ENCODE measurements at places on chromosomes 3 and 15.

- DNase-seq, result no peak
Measured at GRCh38 chr3:16743276-16743675, 138.1 kb upstream of the DAZL start.

DNA sequence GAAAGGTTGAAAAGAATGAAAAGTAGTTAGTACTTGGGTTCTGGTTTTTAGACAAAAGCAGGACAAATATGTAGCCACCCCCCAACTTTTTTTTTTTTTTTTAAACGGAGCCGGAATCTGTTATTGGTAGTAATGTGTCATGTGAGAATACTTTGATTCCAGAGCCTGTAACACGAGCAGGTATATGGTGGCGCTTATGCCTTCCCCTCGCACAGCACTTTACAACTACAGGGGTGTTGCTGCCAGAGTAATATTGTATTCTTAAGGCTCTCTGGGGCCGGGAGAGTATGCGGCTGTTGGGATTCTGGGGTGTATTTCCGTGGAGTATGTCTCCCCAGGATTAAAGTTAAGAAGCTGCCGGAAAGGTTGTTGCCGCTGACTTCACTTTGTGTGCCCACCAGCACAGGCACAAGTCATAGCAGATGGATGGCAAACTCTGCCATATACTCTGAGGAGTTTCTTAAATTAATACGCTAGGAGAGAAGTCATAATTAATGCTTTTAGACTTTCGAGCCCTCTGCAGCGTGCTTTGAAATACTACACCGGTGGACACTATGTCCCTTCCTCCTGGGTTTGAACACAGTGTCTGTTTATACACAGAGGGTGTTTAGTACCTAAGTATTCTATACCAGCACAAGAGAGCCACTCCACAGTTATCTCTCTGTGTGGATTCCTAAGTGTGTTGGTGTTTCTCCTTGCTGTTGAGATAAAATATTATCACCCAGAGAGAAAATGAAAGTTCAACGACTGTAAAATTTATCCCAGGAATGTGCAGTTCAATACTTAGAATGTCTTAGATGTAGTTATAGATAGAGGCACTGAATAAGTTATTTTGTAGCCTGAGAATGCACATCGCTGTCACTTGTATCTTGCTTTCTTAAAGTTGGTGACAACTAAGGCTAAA lies 1.4 kb downstream of the MBNL1 start:
- DNase-seq, result no peak

GRCh38 chr3:194470615-194471014 lies 16.2 kb downstream of the ATP13A3 start:
- DNase-seq, result no peak

DNA sequence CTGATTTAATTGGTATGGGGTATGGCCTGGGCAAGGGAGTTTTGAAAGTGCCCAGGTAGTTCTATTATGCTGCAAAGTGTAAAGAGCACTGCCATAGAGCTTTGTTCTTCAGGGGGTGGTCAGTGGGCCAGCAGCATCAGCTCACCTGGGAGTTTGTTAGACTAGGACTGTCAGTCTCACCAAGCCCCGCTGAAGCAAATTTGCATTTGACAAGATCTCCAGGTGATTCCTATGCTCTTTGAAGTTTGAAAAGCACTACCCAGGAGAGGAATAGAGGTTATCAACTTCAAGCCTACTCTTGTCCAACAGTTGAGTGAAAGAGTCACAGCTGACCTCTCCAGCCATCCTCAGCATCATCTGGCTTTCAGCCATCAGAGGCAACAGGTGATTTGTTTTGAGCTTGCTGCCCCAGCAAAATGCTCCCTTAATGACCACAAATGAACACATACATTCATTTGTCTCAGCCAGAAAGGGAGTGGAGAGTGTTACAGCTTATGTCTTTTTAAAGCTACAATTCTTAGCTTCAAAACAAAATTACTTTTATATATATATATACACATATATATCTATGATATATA lies 8.0 kb downstream of the ZSCAN2 start:
- no peak for DNase-seq

DNA sequence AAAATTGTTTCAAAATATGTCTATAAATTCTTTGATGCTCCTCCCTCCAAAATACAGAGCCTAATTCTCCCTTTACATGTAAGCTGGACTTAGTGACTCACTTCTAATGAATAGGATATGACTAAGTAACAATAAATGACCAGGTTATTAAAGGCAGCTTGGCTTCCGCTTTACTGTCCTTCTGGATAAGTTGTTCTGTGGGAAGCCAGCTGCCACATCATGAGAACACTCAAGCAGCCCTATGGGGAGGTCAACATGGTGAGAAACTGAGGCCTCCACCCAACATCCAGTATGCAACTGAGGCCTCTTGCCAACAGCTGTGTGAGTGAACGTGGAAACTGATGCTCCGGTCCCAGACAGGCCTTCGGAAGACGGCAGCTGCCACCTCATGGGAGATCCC lies 247.3 kb upstream of the CHRM5 start:
- DNase-seq, result no peak

DNA sequence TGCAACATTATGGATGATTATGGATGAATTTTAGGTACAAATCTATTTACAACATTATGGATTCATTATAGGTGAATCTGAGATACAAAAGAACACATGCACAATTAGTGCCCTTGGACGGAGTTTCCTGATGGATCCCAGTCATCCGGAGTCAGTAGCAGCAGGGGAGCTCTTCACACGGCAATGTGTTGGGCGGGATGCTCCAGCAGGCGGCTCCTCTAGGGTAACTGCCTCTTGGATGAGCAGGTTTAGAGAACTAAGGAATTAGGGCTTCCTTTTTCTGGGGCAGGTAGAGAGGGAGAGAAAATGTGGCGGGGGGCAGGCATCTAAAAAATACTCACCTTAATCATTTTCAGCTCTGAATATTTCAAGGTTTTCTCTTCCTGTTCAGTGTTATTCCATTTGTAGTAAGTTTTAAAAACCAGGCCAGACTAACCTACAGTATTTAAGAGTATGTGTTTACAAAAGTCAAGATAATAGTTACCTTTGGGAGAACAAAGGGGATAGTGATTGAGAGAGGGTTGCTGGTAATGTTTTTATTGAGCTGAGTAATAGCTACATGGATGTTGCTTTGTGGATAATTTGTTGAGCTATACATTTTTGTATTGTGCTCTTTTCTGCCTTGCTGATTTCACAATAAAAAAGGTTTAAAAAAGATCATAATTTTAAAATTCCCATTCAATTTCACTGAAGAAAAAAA lies 27.4 kb upstream of the GOLM2 start:
- DNase-seq, result no peak

DNA sequence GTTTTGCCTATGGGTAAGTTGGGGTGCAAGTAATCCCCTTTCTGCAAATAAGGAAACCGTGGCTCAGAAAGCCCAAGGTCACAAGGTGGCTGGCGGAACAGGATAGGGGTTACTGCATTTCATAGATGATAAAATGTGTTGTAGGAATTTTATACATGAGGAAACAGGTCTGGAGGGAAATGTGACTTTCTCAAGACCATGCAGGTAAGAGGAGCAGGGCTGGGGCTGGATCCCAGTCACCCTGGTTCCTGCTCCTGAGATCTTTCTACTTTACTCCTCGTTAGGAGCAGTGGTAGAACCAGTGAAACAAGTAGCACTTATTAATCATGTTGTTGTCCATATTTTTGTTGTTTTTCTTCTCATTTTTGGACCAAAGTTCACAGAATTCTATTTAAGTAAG lies 63.2 kb downstream of the SSUH2 start:
- DNase-seq, result no peak

GRCh38 chr15:82551646-82552247 lies 11.5 kb upstream of the RPS17 start:
- no peak for DNase-seq

GRCh38 chr3:184565421-184566211 lies 4.0 kb downstream of the EPHB3 start:
- DNase-seq, result peak; percentile 15

- DNase-seq, result no peak
Measured at GRCh38 chr3:192467230-192468140, 259.9 kb downstream of the FGF12 start.

DNA sequence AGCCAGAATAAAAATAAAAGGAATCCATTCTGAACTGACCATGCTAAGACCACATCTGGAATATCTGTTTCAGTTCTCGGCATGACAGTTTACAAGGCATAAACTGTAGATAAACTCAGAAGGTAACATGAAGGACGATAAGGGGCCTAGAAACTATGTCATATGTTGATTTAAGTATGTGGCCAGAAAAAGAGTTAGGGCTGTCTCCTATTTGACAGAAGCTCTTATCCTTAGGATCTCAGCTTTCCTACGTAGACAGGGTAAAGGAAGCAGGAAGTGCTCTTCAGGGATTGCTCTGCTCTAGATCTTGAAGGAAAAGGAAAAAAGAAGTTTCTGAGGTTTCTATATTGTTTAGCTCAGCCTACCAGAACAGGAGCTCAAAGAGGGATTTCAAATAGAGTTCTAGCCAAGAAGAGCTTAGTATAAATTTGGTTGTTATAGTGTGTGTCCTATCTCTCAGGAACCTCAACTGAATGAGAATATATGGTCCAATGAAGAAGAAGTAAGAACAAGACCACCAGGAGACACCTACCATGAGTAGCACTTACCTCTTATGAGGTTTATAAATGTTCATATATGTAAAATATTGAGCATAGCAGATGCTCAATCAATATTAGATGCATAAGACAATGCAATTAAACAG lies 59.2 kb downstream of the TP53BP1 start:
- DNase-seq, result no peak

DNA sequence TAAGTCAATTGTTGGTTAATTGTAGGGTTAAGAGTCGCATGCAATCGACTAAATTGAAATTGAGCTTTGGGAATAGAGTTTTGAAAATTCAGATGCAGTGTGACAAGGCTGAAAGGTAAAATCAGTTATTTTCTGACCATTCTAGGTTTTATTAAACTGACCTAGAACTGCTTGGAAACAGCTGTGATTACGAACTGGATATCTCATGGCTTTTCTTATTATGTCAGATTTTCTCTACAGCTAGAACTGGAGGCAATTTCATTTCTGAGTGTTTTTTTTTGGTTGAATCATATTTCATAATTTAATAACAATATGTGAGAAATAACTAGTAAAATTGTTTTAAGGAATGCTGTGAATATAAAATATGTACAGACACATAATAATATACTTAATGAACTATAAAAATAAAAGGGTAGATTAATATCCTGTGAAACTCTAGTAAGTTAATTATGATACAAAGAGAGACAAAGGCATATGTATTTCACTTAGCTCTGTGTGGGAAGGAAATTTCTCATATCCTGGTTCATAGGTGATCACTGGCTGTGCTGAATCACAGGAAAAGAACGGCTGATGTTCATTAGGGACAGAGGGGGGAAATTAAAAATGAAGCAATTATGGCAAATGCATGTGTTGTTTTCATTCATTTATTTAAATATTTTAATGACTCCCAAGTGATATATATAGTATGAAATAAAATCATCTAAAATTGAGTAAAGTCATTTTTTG lies 403.2 kb downstream of the ZIC1 start:
- DNase-seq, result no peak

DNA sequence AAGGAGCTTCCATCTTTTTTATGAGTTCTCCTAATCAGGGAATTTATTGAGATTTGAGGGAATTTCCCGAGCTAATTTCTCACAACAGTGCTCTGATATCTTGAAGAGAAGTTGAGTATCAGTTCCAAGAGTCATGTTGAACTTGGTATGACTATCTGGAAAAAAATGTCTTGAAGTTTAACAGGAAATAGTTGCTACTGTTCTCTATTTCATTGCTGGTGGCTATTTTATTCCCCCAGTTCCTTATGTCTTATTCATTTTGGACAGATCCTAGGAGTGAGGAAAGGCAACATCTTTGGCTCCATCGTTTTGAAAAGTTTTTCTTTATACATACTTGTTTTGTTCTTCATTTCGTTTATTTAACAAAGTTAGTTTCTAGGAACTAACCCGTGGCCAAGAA lies 307.8 kb upstream of the AGTR1 start:
- no peak for DNase-seq

- no peak for DNase-seq
Measured at GRCh38 chr3:196192524-196193051, 18.6 kb downstream of the ZDHHC19 start.

DNA sequence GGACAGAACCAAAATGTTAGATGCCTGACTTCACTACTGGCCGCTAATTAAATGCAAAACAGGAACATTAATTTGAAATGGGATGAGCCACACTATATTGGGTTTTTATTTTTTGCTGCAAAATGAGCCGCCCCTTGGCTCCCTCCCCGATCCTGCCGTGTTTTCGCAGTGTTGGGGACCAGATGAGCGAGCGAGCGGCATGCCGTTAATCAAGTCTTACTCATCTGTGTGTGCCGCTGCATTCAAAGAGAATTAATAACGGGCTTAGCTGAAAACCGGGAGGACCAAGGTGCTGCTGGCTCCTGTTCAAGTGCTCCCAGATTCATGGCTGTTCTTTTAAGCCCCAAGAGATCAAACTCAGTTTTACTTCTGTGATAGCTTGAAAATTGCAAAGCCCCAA lies 20.0 kb downstream of the TAFA4 start:
- no peak for DNase-seq

DNA sequence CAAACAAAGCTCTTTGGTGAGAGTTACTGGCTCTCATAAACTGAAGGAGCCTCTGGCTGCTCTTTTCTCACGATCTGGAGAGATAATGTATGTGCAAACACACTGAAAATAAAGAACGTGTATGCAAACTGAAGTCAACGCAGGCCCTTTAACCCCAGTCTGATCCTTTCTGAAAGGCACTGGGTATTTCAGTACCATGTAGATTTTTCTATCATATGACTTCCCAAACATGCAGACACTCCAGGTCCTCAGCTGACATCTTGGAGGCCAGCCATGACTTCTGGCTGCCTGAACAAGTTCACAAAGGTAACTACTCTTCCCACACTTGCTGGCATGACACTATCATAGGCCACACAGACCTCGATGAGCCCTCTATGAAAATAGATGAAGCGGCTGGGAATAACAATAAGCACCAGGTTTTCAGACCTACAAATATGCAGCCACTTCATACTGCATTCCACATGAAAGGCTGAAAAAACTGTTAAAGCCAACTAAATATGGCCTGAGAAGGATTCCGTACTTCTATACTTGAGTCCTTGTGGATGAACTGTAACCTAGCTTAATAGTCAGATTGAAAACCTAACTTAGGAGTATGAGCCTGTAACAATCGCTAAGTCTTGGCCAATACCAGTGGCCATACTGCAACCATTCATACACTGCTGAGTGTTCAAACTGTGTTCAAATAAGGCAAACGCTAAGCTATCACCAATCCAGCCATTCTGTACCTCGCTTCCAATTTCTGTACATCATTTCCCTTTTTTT lies 121.3 kb downstream of the THRB start:
- DNase-seq, result no peak

DNA sequence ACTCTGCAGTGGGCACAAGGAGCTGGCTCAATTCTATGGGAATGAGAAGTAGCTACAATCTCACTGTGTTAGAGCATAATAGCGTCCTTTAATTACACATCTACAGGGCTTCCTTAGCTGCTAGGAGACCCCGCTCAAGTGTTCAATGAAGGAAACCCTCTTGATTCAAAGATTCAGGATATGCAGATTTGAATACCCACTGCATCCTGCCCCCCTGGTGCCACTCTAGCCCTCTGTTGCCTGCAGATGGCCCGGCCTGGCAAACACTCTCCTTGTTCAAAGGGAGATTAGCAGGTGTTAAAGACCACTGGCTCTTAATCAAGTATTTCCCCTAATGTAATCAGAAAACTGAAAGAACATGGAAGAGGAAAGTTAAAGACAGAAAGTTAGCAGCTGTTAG lies 356.6 kb downstream of the VGLL3 start:
- no peak for DNase-seq

Measured in T1000 (cell line).